AML-193 (cell line): ENCODE measurements at places on chromosomes 1 and 21.

DNA sequence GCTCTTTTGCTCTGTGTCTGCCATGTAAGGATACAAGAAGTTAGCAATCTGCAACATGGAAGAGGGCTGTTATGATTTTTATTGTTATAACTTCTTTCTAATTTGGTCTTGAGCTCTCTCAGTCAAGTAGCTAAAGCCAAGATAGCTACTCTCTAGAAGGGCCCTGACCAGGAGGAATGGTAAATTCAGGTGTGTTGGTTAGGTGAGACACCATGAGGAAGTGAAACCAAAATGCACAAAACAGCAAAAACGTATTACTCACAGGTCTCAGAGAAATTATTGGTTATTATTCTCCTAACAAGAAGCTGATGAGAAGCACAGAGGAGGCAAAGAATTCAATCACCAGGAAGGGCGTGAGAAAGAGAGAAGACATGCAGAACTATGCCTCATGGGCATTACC is 51.8 kb upstream of the INSL5 start:
- DNase-seq = no peak

GRCh38 chr1:107689733-107690132 is 275.2 kb downstream of the VAV3 start:
- DNase-seq = no peak

- no peak for DNase-seq
Observed at GRCh38 chr21:31545036-31545435, 114.5 kb upstream of the SOD1 start.

DNA sequence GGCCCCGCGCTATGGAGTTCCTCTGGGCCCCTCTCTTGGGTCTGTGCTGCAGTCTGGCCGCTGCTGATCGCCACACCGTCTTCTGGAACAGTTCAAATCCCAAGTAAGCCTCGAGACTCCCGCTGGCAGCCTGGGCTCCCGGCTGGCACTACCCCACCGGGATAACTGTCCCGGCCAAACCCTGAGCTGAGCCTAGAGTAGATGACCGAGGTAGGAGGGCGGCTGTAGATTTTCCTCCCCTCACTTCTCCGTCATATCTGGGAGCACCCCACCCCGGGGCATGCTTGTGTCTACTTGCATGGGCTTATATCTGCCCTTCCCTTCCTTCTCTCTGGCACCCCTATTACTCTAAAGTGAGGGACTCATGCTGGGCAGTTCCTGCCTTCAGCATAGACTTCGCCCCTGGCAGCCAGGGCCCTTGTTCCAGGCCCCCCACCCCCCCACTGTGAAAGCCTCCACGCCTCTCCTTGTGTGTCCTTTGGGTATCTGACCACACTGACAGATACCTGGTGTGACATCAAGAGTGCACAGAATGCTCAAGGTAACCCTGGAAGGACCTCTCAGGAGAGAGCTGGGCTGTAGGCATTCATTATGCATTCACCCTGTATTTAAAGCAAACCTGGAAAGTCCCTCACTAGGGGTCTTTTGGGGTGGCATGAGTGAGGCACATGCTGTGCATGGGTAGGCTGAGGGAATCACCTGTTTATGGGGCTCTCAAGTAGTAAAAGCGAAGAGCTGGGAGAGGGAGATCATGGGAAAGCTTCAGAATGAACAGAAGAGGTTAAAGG is 485 bp downstream of the EFNA1 start:
- no peak for DNase-seq

- DNase-seq = no peak
Observed at GRCh38 chr1:56638248-56638647, 6.9 kb upstream of the PRKAA2 start.

- no peak for DNase-seq
Observed at GRCh38 chr1:72648465-72648864, 366.1 kb upstream of the NEGR1 start.

DNA sequence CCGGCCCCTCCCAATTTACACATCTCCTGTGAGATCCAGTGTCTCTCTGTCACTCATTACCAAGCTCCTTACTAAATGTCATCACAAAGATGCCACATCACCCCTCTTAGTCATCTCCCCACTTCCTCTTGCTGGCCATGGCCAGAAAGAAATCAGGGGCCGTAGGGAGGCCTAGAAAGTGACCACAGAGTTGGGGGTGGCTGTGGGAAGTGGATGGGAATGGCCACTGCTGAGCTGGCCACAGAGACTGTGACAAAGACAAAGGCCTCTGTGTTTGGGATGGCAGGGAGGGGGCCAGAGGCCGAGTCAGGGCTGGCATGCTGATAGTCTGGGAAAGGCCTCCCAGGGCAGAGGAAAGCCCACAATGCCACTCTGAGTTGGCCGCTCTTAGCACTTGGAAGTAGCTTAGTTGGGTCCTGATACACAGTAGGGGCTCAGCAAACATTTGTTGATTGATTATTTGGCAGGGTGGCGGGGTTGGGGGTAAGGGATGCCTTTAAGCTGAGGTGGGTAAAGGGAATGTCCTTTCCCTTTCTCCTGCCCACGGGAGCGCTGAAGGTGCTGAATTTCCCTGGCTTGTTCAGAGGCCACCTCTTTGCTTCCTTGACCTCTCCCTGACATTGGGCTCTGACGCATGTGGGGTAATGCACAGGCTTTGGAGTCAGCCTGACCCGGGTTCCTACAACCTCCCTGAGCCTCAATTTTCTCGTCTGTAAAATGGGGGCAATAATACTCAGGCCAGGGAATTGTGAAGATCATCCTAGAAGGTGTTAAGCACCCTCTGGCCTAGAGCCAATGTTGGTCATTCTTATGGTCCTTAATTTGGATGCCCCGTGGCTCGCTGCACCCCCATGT is 13.2 kb downstream of the NAV1 start:
- DNase-seq = peak; percentile 4

- DNase-seq = no peak
Observed at GRCh38 chr21:46352913-46353312, 29.0 kb downstream of the PCNT start.
